H1 (cell line): ENCODE measurements at places on chromosomes 7 and 10. TPM values are rescaled to one million over a fixed set of nuclear protein-coding genes. Genes with fewer than 3 reads are reported as not detected.

The CDC14C gene
- total RNA-seq = not detected in 2 replicates

The GIMAP4 gene
- total RNA-seq = 0.22 TPM in 1 of 2 replicates, not detected in the other

The VIM gene
- 372 and 377 TPM in 2 replicates for total RNA-seq

The OR13A1 gene
- total RNA-seq = not detected in 2 replicates

The HMX2 gene
- 1.3 and 2.0 TPM in 2 replicates for total RNA-seq

The ZC3HAV1L gene
- total RNA-seq = 7.0 and 7.1 TPM in 2 replicates

The SFTPA1 gene
- total RNA-seq = not detected in 2 replicates

The SPDYE1 gene
- total RNA-seq = not detected in 2 replicates

The SMARCD3 gene
- total RNA-seq = 3.0 and 4.6 TPM in 2 replicates

The PRLHR gene
- not detected in 2 replicates for total RNA-seq

The NDUFB2 gene
- 168 and 170 TPM in 2 replicates for total RNA-seq

The IFIT1 gene
- total RNA-seq = 1.5 and 1.8 TPM in 2 replicates

The ASB10 gene
- total RNA-seq = not detected in 2 replicates

The AKR1C4 gene
- total RNA-seq = not detected in 2 replicates

The DKK1 gene
- total RNA-seq = 0.21 and 0.61 TPM in 2 replicates

The SPDYE2 gene
- total RNA-seq = not detected in 2 replicates

The DNAJC30 gene
- 6.0 and 6.1 TPM in 2 replicates for total RNA-seq

The TMEM270 gene
- total RNA-seq = not detected in 2 replicates

The ANKRD61 gene
- total RNA-seq = 0.32 and 0.42 TPM in 2 replicates

The FLNC gene
- 10.7 and 12.0 TPM in 2 replicates for total RNA-seq

The SSC4D gene
- 10.8 and 11.8 TPM in 2 replicates for total RNA-seq

The PANK1 gene
- 39.1 and 40.4 TPM in 2 replicates for total RNA-seq

The NPC1L1 gene
- total RNA-seq = 0.06 TPM in 1 of 2 replicates, not detected in the other

The CALML5 gene
- total RNA-seq = 0.38 TPM in 1 of 2 replicates, not detected in the other
